ENCODE measurements at places on chromosomes 13 and 19.

- DNase-seq = no peak
Observed at GRCh38 chr19:6229216-6229913, 50.4 kb downstream of the MLLT1 start.

DNA sequence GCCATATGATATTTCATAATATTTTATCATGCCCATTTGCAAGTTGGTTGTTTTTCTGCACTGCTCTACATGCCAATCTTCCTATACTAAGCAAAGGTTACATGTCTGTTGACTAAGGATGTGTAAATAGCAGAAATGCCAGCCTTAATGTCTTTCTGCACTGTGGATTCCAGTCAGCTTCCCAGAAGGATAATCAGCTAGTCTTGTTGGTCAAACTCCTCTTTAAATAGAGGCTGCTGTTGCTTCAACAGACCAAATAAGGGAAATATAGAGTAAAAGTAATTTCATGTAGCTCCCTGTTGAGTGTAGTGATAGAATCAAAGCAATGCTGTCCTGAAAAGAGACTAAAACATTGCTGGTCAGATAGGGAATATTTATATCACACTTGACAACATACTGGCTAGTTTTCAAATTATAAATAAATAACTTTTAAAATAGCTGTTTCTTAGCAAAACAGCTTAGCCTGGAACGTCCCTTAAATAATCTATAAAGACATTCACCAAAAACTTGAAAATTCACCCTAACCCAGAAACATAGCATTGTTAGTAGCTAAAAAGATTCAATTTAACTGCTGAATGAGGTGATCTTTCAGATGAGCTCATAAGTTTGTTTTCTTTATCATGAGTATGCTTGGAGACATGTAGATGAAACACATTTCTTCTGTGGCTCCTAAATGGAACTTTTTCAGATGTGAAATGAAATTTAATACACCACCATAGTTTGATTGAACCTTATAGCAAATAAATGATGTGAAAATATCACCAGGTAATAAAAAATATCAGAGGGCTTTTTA is 56.6 kb downstream of the FRY start:
- no peak for DNase-seq

- no peak for DNase-seq
Observed at GRCh38 chr19:308471-309205, 17.4 kb upstream of the PLPP2 start.

DNA sequence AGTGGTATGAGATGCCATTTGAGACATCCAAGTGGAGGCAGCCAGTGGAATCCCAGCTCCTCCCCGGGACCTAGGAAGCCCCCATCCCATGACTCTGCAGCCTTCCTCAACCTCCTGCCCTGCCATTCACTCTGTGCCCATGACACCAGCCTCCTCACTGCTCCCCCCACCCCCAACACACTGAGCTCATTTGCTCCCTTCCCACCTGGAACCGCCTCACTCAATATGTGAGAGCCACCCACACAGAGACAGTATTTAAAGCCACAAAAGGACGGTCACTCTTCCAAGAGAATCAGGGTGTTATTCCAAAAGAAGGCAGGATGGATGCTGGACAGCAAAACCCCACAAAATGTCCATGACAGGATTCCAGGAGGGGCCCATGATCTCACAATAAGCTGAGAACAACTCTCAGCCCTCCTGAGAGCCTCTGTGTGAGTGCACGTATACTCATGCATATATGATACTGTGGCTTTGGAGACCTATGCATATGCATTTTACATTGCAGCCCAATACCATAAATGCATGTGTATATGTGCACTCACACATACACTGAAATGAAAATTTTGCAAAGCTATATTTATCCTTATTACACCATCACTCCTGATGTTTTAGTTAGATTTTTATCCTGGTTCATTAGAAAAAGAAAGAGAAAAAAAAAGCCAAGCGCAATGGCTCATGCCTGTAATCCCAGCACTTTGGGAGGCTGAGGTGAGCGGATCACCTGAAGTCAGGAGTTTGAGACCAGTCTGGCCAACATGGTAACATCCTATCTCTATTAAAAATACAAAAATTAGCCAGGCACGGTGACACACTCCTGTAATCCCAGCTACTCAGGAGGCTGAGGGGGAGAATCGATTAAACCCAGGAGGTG is 10.8 kb upstream of the RANBP3 start:
- DNase-seq = no peak

DNA sequence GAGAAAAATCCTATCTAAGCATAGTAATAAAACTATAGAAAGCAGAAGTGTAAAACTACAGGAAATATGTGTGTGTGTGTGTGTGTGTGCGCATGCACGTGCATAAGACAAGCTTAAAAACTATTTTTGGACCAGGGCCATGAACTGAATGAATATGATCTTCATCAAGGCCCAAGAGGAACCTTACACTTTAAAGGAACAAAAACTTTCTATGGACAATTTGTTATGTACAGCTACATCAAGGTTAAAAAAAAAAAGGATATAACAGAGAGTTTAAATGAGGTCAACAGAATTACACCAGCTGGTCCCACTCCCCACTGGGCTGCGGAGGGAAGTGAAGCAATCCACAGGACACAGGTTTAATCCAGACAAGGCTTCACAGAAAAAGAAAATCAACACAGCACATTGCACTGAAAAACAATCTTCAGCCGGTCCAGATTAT is 151.1 kb downstream of the LHFPL6 start:
- no peak for DNase-seq

- no peak for DNase-seq
Observed at GRCh38 chr13:52003541-52003940, 7.7 kb downstream of the ATP7B start.

DNA sequence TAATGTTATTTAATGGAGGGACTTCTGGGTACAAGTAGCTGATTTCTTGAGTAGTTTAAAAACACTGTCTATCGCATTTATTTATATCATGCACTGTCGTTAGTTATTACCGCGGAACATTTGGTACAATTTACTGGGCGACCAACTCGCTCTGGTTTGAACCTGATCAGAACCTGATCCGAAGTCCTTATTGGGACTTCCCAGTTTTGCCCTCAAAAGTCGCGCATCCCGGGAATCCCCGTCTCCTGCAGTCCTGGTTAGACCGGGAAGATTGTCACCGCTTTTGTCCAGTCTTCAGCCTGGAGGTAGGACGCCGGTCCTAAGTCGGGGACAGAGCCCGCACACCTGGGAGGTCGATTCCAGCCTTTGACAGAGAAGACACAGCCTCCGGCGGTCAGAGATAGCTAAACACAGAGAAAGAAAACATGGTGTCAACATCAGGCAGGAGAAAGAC is 694 bp downstream of the CLN5 start:
- no peak for DNase-seq

DNA sequence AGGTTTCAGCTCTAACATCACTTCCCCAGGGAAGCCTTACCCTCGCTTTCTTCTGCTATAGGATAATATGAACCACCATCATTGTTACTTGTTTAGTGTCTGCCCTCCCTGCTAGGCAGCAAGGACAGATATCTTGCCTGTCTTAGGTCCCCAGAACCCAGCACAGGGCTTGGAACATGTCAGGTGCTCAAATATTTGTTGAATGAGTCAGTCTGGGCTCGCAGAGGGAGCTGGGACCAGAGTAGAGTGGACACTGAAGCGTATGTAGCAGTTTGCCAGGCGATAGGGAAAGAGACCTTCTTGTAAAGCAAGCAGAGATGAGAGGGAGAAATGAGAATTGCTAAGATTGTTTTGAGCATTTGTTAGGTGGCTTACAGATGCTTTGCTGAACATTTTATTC is 11.7 kb downstream of the BCKDHA start:
- no peak for DNase-seq

GRCh38 chr19:6216236-6216995 is 63.4 kb downstream of the MLLT1 start:
- no peak for DNase-seq

DNA sequence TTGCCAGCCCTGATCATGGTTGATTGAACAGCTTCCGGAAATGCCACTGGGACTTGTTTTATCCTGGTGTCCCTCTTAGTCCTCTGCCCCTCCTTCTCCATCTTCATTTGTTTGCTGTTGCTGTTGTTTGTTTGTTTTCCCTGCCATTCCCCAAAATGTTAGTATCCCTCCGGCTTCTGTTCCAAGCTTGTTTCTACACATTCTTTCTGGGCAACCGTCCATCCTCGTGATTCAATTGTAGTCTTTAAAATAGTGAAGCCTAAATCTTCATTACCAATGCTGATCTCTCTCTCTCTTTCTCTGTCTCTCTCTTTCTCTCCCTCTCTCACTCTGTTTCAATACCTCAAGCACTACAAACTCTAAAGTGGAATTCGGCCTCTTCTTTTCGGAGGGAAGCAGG is 649.3 kb upstream of the ARGLU1 start:
- DNase-seq = no peak

- no peak for DNase-seq
Observed at GRCh38 chr13:98890186-98890585, 87.7 kb downstream of the DOCK9 start.

GRCh38 chr13:74336546-74336945 is 202.3 kb upstream of the KLF12 start:
- no peak for DNase-seq

GRCh38 chr19:55647732-55648584 is at the start of gene CCDC106:
Gene CCDC106, plus strand, starts transcription at chr19:55648212. Its CDS starts 835 bp downstream, at chr19:55649047.
- DNase-seq = no peak

- DNase-seq = peak; percentile 46
Observed at GRCh38 chr13:113562085-113562749, 22.3 kb upstream of the TFDP1 start.

- DNase-seq = peak; percentile 13
Observed at GRCh38 chr13:87884884-87885283, 213.7 kb downstream of the SLITRK5 start.

DNA sequence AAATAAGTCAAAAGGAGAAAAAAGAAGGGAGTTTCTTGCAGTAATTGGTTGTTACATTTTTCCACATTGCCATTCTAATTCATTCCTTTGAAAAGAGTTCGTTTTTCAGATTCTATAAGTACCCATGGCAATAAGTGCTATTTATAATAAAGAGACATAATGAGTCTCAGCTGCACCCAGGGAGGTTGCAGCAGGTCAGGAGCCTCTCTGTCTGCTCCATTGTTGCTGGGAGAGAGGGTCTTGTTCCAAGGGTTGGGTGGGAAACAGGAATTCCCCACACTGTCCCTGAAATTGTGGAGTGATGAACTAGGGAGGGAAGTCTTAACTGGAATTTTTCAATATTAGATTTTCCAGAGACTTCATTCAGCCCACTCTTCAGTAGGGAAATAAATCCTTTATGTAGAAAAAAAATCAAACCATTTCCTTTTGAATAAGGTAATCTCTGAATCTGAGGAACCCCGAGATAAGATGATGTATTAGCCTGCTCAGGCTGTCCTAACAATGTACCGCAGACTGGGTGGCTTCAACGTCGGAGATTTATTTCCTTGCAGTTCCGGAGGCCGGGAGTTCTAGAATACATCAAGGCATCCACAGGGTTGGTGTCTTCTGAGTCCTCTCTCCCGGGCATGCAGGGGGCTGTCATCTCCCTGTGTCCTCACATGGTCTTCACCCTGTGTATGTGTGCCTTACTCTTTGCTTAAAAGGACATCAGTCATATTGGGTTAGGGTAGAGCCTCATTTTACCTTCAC is 342.7 kb upstream of the TMTC4 start:
- DNase-seq = no peak

GRCh38 chr13:30545320-30545719 is 72.4 kb upstream of the USPL1 start:
- no peak for DNase-seq

DNA sequence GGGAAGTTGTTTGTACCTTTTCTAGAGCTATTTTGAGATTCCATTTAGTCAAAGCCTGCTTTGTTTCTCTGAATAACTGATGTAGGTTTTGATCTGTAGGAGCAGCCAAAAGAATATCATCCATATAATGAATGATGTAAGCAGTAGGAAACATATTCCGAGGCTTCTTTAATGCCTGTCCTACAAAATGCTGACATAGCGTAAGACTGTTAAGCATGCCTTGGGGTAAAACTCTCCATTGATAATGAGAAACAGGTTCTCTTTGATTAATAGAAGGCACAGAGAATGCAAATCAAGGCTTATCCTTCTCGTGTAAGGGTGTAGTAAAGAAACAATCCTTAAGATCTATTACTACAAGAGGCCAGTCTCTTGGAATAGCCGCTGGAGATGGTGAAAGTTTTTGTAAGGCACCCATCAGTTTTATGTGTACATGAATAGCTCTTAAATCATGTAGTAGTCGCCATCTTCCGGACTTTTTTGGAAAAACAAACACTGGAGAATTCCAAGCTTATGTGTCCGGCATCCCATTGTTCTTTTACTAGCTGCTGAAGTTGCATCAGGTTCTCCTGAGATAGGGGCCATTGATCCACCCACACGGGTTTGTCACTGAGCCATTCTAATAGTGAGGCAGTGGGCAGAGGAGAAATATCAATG is 13.5 kb downstream of the FPR3 start:
- DNase-seq = no peak

- peak; percentile 71 for DNase-seq
Observed at GRCh38 chr19:50328224-50328872, 829 bp downstream of the KCNC3 start.

GRCh38 chr13:70911286-70911685 is 803.0 kb upstream of the KLHL1 start:
- no peak for DNase-seq

- DNase-seq = no peak
Observed at GRCh38 chr13:30364876-30365275, 57.4 kb upstream of the UBE2L5 start.

- DNase-seq = no peak
Observed at GRCh38 chr19:33724021-33724720, 72.5 kb upstream of the KCTD15 start.

DNA sequence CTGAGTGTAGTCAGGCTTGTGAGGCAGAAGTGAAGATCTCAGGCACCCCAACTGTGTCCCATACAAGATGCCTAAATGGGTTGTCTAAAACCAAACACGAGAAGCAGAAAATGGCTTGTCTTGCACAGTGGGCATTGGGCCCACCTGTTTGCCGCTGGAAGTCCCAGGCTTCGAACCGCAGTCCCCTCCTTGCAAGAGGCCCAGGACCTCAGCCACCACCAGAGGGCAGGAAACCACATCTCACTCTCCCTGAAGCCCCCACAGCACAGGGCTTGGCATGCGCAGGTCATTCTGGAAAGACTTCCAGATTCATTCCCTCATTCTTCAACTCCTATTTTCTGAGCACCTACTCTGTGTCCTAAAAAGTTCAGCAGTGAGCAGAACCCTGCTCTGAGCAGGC is 973.7 kb downstream of the UQCRFS1 start:
- DNase-seq = peak; percentile 43

- no peak for DNase-seq
Observed at GRCh38 chr19:37699057-37699456, 20.5 kb downstream of the ZNF607 start.

- DNase-seq = no peak
Observed at GRCh38 chr19:8459520-8460270, 14.9 kb downstream of the HNRNPM start.

DNA sequence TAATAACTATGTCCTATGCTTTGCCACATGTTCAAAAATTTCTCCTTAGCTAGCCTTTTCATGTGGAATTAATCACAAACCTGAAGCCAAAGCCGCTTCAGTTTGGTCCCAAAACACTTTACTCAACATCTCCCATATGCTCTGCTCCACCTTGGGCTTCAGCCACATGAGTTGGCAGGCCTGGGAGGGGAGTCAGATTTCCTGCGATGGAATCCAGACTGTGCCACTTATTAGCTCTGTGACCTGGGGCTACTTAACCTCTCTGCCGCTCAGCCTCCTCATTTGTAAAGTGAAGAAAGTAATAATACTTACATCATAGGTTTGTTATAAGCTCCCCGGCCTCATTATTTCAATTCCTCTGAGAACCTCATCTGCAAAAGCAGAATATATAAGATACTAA is 272.0 kb downstream of the LMO7 start:
- DNase-seq = no peak

- no peak for DNase-seq
Observed at GRCh38 chr13:80814541-80814940, 473.6 kb upstream of the SPRY2 start.
